ENCODE measurements at places on chromosomes 2 and 18. TPM values are rescaled to one million over a fixed set of nuclear protein-coding genes. Genes with fewer than 3 reads are reported as not detected.

- H3K36me3 ChIP-seq, result no peaks in the 10 kb centered on the region
- no peak for DNase-seq
- no peaks in the 10 kb centered on the region for H3K4me1 ChIP-seq
- no peak overlapping the region for H3K4me3 ChIP-seq
Measured at GRCh38 chr2:128660836-128661235, 342.2 kb upstream of the HS6ST1 start.

DNA sequence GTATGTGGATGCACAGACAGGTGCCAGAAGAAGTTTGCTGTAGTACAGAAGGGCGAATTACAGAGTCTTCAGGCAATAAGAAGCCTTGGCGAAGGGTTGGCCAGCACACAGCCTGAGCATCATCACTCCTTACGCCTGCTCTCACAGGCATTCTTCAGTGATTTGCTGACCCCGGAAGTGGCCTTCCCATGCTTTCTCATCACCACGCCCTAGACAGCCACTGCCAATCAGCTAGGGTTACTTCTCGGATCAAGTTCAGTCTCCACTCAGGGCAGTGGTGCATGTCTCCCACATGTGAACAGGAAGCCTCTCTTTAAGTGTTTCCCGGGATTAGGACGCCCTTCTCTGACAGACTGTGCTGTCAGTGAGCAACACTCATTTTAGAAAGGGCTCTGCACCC lies 81.8 kb downstream of the C1QL2 start:
- DNase-seq, result no peak
- peaks cover 5% of the 10 kb centered on the region for H3K27me3 ChIP-seq
- no peaks in the 10 kb centered on the region for H3K4me1 ChIP-seq
- no peak overlapping the region for H3K4me3 ChIP-seq

- H3K27ac ChIP-seq, result no peak overlapping the region
- H3K36me3 ChIP-seq, result no peaks in the 10 kb centered on the region
- no peak for DNase-seq
- H3K4me1 ChIP-seq, result no peaks in the 10 kb centered on the region
- no peak overlapping the region for H3K4me3 ChIP-seq
- peaks cover 7% of the 10 kb centered on the region for H3K27me3 ChIP-seq
Measured at GRCh38 chr2:1607236-1607920, 136.9 kb downstream of the PXDN start.

The PFN4 gene
- total RNA-seq, result not detected

DNA sequence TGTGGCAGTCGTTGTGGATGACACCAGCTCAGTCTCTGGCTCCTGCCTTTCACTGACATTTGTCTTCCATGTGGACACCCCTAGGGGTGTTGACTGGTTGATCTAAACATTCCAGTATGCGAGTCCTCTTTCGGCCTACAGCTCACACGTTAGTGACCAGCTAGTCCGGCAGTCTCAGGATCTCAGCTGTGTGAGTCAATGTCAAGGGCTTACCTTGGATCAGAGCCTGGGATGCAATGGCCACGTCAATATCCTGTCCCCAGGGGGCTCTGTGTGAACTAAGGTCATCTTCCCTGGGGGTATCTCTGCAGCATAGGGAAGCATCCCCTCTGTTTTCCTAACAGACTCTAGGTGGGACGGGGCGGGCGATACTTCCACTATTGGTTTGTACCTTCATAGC lies 35.1 kb upstream of the YWHAQ start:
- no peaks in the 10 kb centered on the region for H3K36me3 ChIP-seq
- peaks cover 20% of the 10 kb centered on the region for H3K4me1 ChIP-seq
- H3K4me3 ChIP-seq, result no peak overlapping the region
- peaks cover 10% of the 10 kb centered on the region for H3K27me3 ChIP-seq
